Kidney (tissue), 22 donors: ENCODE measurements at places on chromosomes 12 and 14. TPM values are rescaled to one million over a fixed set of nuclear protein-coding genes. Genes with fewer than 3 reads are reported as not detected.
A peak's percentile ranks its signal among the peaks of the same experiment; 100 is the strongest.

Gene KRT82
- polyA plus RNA-seq = not detected

DNA sequence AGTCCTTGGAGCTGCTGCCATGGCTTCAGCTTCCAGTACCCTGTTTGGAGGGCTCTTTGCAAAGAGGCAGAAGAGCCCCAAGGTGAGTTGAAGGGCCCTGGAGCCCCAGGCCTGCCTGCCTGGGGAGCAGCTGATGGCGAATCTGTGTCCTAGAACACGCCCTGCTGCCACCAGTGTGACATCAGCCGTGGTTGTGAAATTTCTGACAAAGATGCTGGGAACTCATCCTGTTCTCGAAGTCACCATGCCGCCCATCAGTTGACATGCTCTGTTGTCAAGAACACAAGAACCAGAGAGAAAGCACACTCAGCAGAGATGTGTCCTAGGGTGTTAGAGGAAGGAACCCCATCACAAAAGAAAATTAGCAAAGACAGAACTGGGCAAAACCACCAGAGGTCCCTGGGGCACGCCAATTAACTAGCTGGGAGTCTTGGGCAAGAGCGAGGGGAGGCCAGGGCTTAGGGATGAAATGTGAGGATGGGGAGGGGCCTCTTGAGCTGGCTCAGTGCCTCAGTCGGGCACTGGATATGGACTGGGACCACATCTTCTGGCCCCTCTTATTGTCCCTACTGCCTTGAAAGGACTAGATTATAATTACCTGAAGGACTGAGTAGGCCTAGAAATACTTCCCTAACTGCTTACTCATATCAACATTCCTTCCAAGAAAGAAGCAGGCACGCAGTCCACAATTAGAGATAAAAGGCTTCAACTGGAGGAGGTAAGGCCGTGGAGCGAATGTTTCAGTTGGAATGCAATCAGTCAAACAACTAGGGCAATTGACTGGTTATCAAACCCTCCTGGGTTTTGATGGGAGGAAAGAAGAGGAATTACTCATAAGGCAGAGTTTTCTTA lies 163.1 kb downstream of the CACNA1C start:
- H3K4me3 ChIP-seq = no peak overlapping the region
- no peaks in the 10 kb centered on the region for H3K36me3 ChIP-seq
- H3K27ac ChIP-seq = no peak overlapping the region
- H3K4me1 ChIP-seq = peaks cover 7% of the 10 kb centered on the region
- DNase-seq = no peak

DNA sequence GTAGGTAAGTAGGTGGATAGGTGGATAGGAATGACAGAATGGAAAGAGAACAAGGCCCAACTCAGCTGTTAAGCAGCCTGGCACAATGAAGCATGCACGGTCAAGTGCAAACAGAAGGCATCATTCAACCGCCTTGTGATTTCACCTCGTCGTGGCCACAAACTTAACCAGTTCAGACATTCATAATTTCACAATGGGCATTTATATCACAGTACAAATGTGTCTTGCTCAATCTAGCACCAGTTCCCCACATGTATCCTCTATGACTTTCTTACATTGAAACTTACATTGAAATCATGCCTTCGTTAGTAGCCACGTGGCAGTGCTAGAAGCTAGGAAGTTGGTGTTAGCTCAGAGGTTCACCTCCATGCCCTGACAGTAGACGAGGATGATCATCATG lies 207.5 kb downstream of the ETV6 start:
- peaks cover 19% of the 10 kb centered on the region for H3K4me1 ChIP-seq
- H3K27ac ChIP-seq = no peak overlapping the region
- H3K36me3 ChIP-seq = peaks cover 3% of the 10 kb centered on the region
- H3K27me3 ChIP-seq = no peaks in the 10 kb centered on the region
- no peak overlapping the region for H3K4me3 ChIP-seq

DNA sequence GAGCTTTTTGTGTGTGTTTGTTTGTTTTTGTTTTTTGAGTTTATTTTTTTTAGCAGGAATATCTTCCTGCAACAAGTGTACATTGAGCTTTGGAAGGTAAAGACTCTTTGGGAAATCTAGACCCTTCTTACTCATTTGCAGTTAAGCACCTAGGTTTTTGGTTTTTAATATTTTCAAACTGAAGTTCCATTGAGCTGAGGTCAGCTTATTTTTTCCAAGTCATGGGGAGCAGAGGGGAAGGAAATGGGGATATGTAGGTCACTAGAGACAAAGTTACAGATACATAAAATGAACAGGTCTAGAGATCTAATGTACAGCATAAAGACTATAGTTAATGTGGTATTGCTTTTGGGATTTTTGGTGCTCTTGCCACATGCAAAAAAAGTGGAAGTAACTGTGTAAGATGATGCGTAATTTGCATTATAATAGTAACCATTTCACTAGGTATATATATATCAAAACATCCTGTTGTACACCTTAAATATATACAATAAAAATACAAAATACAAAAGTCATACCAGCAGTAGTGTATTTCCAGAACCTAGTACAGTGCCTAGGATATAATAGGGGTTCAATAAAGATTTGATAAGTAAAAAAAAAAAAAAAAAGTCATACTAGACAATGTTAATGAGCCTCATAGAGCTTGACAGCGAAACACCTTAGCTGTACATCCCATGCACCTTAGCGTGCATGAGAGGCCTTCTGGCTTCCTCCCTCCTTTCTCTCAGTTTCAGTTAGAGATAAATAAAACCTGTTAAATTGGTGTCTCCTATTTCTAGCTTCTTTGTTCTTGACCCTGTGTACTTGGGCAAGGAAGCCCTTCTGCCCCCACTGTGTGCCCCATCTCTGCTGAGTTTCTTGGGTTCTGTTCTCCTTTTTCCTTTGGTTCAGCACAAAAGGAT lies 22.7 kb downstream of the CGRRF1 start:
- no peaks in the 10 kb centered on the region for H3K27me3 ChIP-seq
- no peak overlapping the region for H3K27ac ChIP-seq
- no peaks in the 10 kb centered on the region for H3K4me1 ChIP-seq
- no peak for DNase-seq
- H3K36me3 ChIP-seq = no peaks in the 10 kb centered on the region

GRCh38 chr12:54126696-54127537 lies 61.9 kb downstream of the SMUG1 start:
- peaks cover 13% of the 10 kb centered on the region for H3K4me1 ChIP-seq
- H3K27me3 ChIP-seq = no peaks in the 10 kb centered on the region
- H3K27ac ChIP-seq = peak overlapping the region; percentile 76
- no peaks in the 10 kb centered on the region for H3K36me3 ChIP-seq
- DNase-seq = peak; percentile 85
- H3K4me3 ChIP-seq = peak overlapping the region; percentile 84

GRCh38 chr12:55682087-55682796 lies 25.5 kb downstream of the ITGA7 start:
- no peaks in the 10 kb centered on the region for H3K27me3 ChIP-seq
- no peaks in the 10 kb centered on the region for H3K36me3 ChIP-seq
- no peak overlapping the region for H3K27ac ChIP-seq

DNA sequence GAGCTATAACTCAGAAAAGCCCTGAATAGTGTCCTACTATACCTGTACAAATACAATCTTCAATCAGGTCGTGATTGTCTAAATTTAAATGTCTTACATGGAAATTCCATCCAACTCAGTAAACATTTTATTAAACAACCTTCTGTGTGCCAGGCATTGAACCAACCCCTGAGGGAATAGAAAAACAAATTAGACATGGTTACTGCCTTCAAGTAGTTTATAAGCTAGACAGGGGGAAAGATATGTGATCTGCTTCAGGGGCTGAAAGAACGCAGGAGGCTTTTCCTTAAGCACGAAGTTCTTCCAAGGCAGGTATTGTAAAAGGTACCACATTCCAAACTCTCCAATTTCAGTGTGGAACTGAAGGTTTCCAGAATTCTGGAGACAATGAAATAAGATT lies 39.7 kb upstream of the STAB2 start:
- H3K4me1 ChIP-seq = no peaks in the 10 kb centered on the region
- H3K27me3 ChIP-seq = no peaks in the 10 kb centered on the region
- H3K36me3 ChIP-seq = no peaks in the 10 kb centered on the region
- no peak for DNase-seq

Gene TAS2R8
- polyA plus RNA-seq = not detected

DNA sequence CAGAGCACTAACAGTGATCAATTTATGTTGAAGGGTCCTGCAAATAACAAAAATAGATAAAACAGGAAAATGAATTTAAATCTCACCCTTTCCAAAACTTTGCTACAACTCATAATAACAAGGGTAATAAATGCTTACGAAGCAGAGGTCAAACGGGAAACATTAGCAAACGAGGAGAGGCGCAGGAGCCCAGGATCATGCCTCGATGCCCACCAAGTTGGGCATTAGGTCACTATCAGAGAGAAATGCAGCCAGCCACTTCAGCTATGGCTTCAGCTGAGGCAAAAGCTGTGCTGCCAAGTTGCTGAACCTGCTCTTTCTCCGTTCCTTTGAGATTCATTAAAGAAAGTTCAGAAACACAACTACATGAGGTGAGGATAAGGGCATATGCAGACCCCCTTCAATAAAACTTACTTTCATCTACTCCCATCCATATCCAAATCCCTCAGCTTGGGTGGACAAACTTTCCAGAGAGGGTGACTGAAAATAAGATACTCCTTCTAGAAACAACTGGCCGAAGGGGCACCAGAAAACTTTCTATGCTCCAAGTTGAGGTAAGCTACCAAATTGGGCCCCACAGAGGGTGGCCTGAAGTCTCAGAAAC lies 7.9 kb downstream of the NKX2-1 start:
- DNase-seq = no peak
- H3K27me3 ChIP-seq = peaks cover 80% of the 10 kb centered on the region
- no peaks in the 10 kb centered on the region for H3K4me1 ChIP-seq
- H3K36me3 ChIP-seq = no peaks in the 10 kb centered on the region
- H3K4me3 ChIP-seq = no peak overlapping the region

- H3K4me3 ChIP-seq = no peak overlapping the region
- no peaks in the 10 kb centered on the region for H3K27me3 ChIP-seq
- DNase-seq = no peak
- no peak overlapping the region for H3K27ac ChIP-seq
These were observed 144.0 kb downstream of the RAD51B start for GRCh38 chr14:67963545-67963944.

Gene PLBD2
- polyA plus RNA-seq = 12.1 TPM

DNA sequence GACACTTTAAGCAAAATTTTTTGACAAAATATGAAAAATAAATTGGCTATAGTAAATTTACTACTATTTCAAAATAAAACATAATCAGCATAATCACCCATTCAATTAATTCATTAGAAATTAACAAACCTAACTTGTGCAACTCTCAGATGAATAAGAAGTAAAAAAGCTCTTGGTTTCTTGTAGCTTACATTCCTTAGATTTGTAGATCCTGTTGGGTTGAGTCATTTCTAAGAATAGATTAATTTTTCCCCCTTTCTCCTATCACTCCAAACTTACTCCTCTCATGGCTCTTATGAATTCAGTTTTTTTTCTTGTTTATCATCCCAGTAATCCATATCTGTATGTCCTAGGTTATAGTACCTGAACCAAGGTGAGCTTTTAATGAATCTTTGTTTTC lies 230.9 kb upstream of the LRIG3 start:
- DNase-seq = no peak
- H3K27ac ChIP-seq = no peak overlapping the region
- H3K36me3 ChIP-seq = no peaks in the 10 kb centered on the region

Gene IAPP
- not detected for polyA plus RNA-seq
